Kidney (tissue), 22 donors: ENCODE measurements at places on chromosomes 11 and 22. TPM values are rescaled to one million over a fixed set of nuclear protein-coding genes. Genes with fewer than 3 reads are reported as not detected.

APOBEC3F gene
- 6.9 TPM for polyA plus RNA-seq

WNT11 gene
- polyA plus RNA-seq, result 0.80 TPM

CBY1 gene
- 67.2 TPM for polyA plus RNA-seq

TEX12 gene
- polyA plus RNA-seq, result not detected

- no peak overlapping the region for H3K4me3 ChIP-seq
- no peak for DNase-seq
- H3K4me1 ChIP-seq, result peaks cover 20% of the 10 kb centered on the region
- H3K36me3 ChIP-seq, result no peaks in the 10 kb centered on the region
- no peak overlapping the region for H3K27ac ChIP-seq
These were observed 6.5 kb downstream of the RBFOX2 start for GRCh38 chr22:36022162-36022561.

DNA sequence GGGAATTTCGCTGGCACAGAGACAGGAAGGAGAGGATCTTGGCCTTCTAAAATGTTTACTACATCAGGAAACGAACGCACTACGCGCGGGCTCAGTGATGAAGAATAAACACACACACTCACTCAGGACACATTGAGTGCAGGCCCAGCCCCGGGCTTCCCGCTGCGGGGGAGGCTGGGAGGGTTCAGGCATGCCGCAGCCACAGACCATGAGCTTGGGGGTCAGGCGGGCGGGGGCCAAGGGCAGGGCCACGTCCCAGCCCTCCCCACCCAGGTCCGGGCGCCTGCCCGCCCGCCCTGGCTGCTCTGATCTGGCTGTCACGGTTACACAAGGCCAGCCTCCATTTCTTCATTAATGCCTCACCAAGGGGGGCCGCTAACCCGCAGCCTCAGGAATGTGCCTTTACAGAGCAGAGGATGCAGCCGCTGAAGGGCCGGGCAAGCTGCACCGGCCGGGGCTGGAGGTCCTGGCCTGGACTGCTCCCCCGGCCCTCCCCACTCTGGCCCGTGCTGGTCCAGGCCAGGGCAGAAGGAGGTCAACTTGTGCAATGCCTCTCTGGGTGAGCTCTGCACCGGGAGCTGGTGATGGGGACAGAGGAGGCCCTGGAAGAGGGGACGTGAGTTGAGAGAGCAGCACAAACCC, 41.7 kb downstream of the IGF2 start:
- H3K4me1 ChIP-seq, result no peaks in the 10 kb centered on the region
- no peaks in the 10 kb centered on the region for H3K27me3 ChIP-seq
- peak; percentile 91 for DNase-seq
- no peak overlapping the region for H3K4me3 ChIP-seq

- DNase-seq, result no peak
- no peaks in the 10 kb centered on the region for H3K36me3 ChIP-seq
- H3K27me3 ChIP-seq, result no peaks in the 10 kb centered on the region
- no peak overlapping the region for H3K27ac ChIP-seq
- no peaks in the 10 kb centered on the region for H3K4me1 ChIP-seq
- H3K4me3 ChIP-seq, result no peak overlapping the region
These were observed 33.2 kb downstream of the C11orf96 start for GRCh38 chr11:43975629-43976028.

- H3K27ac ChIP-seq, result no peak overlapping the region
- no peaks in the 10 kb centered on the region for H3K36me3 ChIP-seq
- H3K4me1 ChIP-seq, result no peaks in the 10 kb centered on the region
These were observed 42.0 kb upstream of the CARD18 start for GRCh38 chr11:105181521-105181920.

DNA sequence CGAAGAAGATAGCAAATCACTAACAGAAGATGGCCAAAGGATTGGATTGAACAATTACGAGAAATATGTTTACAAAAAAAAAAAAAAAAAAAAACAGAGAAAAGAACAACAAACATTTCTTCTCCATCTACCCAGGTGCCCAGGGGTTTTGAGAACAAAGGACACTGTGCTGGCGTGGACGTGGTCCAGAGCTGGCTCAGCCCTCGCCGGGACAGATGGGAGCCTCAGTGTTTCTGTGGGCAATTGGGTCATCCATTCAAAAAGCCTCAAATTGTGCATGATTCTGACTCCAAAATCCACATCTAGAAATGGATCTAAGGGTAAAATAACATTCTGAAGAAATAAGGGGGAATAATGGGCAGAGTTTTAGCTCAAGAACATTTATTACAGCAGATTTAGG, 63.1 kb downstream of the DHCR7 start:
- H3K4me3 ChIP-seq, result no peak overlapping the region
- no peaks in the 10 kb centered on the region for H3K4me1 ChIP-seq
- no peak for DNase-seq
- no peaks in the 10 kb centered on the region for H3K27me3 ChIP-seq
- no peak overlapping the region for H3K27ac ChIP-seq

- H3K27me3 ChIP-seq, result no peaks in the 10 kb centered on the region
- no peak overlapping the region for H3K4me3 ChIP-seq
- H3K36me3 ChIP-seq, result no peaks in the 10 kb centered on the region
- DNase-seq, result no peak
- no peak overlapping the region for H3K27ac ChIP-seq
These were observed 279.4 kb downstream of the NTM start for GRCh38 chr11:131649856-131650255.

- no peaks in the 10 kb centered on the region for H3K4me1 ChIP-seq
- H3K27me3 ChIP-seq, result no peaks in the 10 kb centered on the region
- H3K4me3 ChIP-seq, result no peak overlapping the region
These were observed 890.9 kb upstream of the TENM4 start for GRCh38 chr11:80331694-80332093.

DNA sequence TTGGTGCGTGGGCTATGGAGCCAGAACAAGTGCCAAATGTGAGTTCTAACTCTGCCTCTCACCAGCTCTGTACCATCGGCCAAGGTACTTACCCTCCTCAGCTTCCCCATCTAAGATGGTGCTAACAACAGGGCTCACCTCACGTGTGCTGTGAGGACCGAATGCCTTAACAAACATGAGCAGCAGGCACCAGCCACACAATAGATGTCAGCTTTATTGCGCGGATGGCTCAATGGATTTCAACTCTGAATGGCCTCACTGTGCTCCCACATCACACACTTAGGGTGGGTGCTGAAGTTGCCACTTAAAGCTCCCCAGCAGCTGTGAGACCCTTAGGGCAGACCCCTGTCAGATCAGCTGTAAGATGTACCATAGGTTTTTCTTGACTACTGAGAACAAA, 24.1 kb downstream of the RELT start:
- no peaks in the 10 kb centered on the region for H3K27me3 ChIP-seq
- H3K4me3 ChIP-seq, result no peak overlapping the region
- no peak for DNase-seq
- peaks cover 2% of the 10 kb centered on the region for H3K4me1 ChIP-seq

GRCh38 chr11:121715405-121715804, 262.6 kb upstream of the SORL1-AS1 start:
- no peaks in the 10 kb centered on the region for H3K36me3 ChIP-seq
- DNase-seq, result no peak
- no peaks in the 10 kb centered on the region for H3K27me3 ChIP-seq
- no peaks in the 10 kb centered on the region for H3K4me1 ChIP-seq

- H3K27me3 ChIP-seq, result no peaks in the 10 kb centered on the region
- DNase-seq, result no peak
- H3K4me3 ChIP-seq, result no peak overlapping the region
- no peak overlapping the region for H3K27ac ChIP-seq
These were observed 75.9 kb upstream of the SEPTIN5 start for GRCh38 chr22:19638282-19639015.

- no peak for DNase-seq
- H3K4me3 ChIP-seq, result no peak overlapping the region
These were observed 116.2 kb downstream of the KCNQ1OT1 start for GRCh38 chr11:2583605-2583958.

DNA sequence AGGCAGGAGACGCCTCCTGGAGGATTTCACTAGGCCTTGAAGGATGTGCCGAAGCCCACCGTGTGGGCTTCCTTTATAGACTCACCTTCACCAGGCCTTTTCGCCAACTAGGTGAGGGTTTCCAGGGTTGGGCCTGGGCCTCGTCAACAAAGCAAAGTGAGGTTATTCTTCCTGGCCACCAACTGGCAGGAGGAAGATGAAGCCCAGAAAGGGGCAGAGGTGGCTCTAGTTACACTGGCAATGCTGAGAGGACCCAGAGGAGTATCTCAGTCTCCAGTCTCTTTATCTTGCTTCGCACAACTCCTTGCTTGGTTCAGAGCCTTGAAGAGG, 404 bp upstream of the RELT start:
- no peak for DNase-seq
- H3K36me3 ChIP-seq, result no peaks in the 10 kb centered on the region
- peak overlapping the region; percentile 76 for H3K27ac ChIP-seq
- no peak overlapping the region for H3K4me3 ChIP-seq

DNA sequence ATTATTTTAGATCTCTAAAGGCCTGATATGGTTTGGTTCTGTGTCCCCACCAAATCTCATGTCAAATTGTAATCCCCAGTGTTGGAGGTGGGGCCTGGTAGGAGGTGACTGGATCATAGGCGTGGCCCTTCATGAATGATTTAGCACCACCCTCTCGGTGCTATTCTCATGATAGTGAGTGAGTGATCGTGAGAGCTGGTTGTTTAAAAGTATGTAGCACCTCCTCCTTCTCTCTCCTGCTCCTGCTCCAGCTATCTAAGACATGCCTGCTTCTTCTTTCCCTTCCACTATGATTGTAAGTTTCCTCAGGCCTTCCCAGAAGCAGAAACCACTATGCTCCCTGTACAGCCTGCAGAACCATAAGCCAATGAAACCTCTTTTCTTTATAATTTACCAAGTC, 114.1 kb downstream of the SERGEF start:
- H3K27ac ChIP-seq, result no peak overlapping the region
- H3K27me3 ChIP-seq, result no peaks in the 10 kb centered on the region
- no peaks in the 10 kb centered on the region for H3K36me3 ChIP-seq
- no peaks in the 10 kb centered on the region for H3K4me1 ChIP-seq

GRCh38 chr11:36586543-36586942, 7.8 kb upstream of the IFTAP start:
- no peak for DNase-seq
- peaks cover 2% of the 10 kb centered on the region for H3K27me3 ChIP-seq
- no peak overlapping the region for H3K4me3 ChIP-seq

DNA sequence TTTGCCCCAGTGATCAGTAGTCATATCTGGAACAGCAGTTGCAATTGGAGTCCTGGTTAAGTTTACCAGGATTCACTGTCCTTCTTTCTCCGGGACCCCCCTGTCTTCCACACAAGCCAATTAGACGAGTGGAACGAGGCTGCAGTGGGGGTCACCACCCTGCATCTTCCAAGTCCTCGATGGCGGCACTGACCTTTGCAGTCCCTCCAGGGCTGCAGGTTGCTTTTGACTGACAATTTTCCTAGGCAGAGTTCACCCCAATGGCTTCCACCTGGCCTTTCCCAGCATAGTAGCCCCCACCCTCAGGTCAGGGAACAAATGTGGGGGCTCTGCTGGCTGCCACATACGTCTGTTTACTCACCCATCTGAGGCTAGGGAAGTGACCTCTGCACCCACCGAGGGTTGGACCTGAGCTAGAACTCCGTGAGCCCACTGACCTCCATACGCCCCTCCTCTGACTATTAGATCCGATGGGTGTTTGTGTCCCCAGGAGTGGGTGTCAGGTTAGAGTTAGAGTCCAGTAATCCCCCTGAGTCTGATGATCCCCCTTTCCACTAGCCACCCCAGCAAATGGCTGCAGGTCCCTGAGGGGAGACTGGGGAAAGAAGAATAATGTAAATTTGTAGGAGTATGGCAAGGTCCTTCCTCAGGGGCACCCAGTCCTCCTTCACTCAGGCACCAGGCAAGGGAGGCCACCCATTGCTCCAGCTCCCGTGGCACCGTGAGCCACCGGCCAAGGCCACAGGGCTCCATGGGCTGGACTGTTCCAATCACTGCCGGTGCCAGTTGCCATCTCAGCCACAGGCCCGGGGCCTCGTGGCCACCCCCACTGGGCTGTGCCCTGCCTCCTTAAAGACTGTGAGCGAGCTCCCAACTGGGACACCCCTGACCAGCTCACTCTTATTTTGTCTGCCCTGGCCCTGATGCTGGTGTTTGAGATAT, 5.5 kb downstream of the C11orf21 start:
- DNase-seq, result no peak
- no peaks in the 10 kb centered on the region for H3K27me3 ChIP-seq
- H3K27ac ChIP-seq, result no peak overlapping the region
- H3K36me3 ChIP-seq, result no peaks in the 10 kb centered on the region
- no peak overlapping the region for H3K4me3 ChIP-seq

- peaks cover 2% of the 10 kb centered on the region for H3K36me3 ChIP-seq
- H3K4me1 ChIP-seq, result peaks cover 27% of the 10 kb centered on the region
- peak within 1 kb of the TSS; percentile 78 for H3K4me3 ChIP-seq
- no peaks in the 10 kb centered on the region for H3K27me3 ChIP-seq
- DNase-seq, result peak; percentile 87
These were observed at the start of gene LZTR1 for GRCh38 chr22:20981787-20982562. Gene LZTR1 (plus strand): TSS chr22:20982297. CDS start chr22:20982372, 75 bp downstream.

DNA sequence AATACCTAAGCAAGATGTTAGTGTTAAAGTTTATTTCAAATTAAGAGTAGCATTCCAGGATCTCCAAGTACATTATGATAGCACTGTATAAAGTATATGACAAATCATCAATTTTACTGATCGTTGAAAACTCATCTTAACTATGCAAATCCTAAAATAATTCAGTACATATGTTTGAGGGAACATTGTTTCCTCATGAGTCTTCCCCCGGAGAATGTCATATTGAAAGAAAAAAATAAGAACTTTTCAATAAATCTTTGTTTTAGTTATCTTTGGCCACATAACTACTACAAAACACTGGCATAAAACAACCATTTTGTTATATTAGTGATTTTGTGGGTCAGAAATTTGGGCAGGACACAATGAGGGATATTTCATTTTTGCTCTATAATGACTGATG, 135.4 kb downstream of the METTL15 start:
- H3K27ac ChIP-seq, result no peak overlapping the region
- H3K4me3 ChIP-seq, result no peak overlapping the region
- no peaks in the 10 kb centered on the region for H3K4me1 ChIP-seq
- no peaks in the 10 kb centered on the region for H3K27me3 ChIP-seq
- H3K36me3 ChIP-seq, result no peaks in the 10 kb centered on the region

- H3K4me3 ChIP-seq, result no peak overlapping the region
- no peak overlapping the region for H3K27ac ChIP-seq
- H3K4me1 ChIP-seq, result peaks cover 2% of the 10 kb centered on the region
- DNase-seq, result no peak
These were observed 206.4 kb downstream of the DBX1 start for GRCh38 chr11:19953909-19954308.

GRCh38 chr11:96167203-96167758, 175.7 kb downstream of the MAML2 start:
- no peak for DNase-seq
- H3K27ac ChIP-seq, result no peak overlapping the region
- no peaks in the 10 kb centered on the region for H3K36me3 ChIP-seq
- no peaks in the 10 kb centered on the region for H3K27me3 ChIP-seq
- no peak overlapping the region for H3K4me3 ChIP-seq
- peaks cover 9% of the 10 kb centered on the region for H3K4me1 ChIP-seq

GRCh38 chr22:32512267-32512982, 37.8 kb downstream of the FBXO7 start:
- H3K27me3 ChIP-seq, result no peaks in the 10 kb centered on the region
- no peak for DNase-seq
- no peaks in the 10 kb centered on the region for H3K4me1 ChIP-seq
- H3K36me3 ChIP-seq, result no peaks in the 10 kb centered on the region
- no peak overlapping the region for H3K4me3 ChIP-seq

- no peak overlapping the region for H3K27ac ChIP-seq
- no peak for DNase-seq
- no peaks in the 10 kb centered on the region for H3K36me3 ChIP-seq
These were observed 36.1 kb upstream of the TSPAN18 start for GRCh38 chr11:44690651-44691050.
